ENCODE measurements at places on chromosomes 7 and 10.
A peak's percentile ranks its signal among the peaks of the same experiment; 100 is the strongest.

DNA sequence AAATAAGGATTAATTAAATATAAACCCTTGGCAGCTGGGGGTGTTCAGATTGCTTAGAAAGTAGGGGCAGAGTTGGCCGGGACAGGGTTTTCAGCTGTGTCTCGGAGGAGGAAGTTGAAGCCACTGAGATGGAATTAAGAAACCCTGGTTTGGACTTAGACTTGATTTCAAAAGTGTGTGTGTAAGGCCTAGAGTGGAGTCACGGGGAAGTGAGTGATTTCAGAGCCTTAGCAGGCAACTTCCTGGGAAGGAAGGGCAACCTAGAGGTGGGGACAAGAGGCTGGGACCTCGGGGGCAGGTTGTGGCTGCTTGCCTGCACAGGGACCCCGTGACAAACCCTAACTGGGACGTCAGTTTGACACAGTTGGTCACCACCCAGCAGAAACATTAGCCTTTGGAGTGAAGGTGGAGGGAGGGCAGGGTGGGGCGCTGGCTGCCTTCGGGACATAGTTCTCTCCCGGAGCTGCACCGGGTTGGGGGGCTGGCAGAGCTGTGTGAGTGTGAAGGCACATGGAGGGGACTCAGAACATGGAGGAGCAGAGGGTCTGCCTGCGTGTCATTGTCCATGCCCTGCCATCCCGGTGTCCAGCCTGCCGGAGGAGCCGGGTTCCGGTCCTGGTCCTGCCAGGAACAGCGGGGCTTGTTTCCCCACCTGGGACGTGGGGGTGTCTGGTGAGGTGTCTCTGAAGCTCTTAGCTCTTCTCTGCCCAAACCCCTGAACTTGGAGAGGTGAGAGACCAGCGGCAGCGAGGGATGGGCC, 1.8 kb downstream of the BRI3 start:
- peak; percentile 31 for DNase-seq

DNA sequence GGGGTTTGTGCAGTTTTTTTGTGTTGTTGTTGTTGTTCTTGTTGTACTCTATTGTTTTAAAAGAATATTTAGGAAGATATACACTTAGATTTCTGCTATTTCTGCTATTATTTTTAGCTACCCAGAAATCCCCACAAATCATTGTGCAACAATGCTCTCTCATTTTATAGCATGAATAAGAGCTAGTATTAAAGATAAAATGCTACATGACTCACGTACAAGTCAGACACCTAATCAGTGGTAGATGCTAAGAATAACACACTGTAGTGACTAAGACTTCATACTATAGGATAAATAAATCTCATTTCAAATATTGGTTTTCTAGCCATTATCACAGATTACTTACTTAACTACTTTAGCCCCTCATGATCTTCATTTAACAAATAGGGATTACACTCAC, 920.5 kb downstream of the KCNMA1 start:
- peak; percentile 67 for DNase-seq

GRCh38 chr10:128463991-128464760, 338.0 kb upstream of the MKI67 start:
- DNase-seq, result peak; percentile 13

GRCh38 chr7:149321978-149322541, 60.1 kb downstream of the ZNF783 start:
- peak; percentile 13 for DNase-seq

- no peak for DNase-seq
Observed at GRCh38 chr10:36457751-36458150, 667.6 kb upstream of the ANKRD30A start.

DNA sequence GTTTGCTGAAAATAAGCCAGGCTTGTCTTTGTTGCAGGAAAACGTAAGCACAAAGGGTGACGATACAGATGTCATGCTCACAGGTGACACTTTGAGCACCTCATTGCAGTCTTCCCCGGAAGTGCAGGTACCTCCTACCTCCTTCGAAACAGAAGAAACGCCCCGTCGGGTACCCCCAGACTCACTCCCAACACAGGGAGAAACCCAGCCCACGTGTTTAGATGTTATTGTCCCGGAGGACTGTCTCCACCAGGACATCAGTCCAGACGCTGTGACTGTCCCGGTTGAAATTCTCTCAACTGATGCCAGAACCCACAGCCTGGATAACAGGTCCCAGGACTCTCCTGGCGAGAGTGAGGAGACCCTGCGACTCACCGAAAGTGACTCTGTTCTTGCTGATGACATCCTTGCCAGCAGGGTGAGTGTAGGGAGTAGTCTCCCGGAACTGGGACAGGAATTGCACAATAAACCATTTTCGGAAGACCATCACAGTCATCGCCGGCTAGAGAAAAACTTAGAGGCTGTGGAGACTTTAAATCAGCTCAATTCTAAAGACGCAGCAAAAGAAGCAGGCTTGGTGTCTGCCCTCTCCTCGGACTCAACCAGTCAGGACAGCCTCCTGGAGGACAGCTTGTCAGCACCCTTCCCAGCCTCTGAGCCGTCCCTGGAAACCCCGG, 18.3 kb upstream of the BHLHA15 start:
- no peak for DNase-seq

DNA sequence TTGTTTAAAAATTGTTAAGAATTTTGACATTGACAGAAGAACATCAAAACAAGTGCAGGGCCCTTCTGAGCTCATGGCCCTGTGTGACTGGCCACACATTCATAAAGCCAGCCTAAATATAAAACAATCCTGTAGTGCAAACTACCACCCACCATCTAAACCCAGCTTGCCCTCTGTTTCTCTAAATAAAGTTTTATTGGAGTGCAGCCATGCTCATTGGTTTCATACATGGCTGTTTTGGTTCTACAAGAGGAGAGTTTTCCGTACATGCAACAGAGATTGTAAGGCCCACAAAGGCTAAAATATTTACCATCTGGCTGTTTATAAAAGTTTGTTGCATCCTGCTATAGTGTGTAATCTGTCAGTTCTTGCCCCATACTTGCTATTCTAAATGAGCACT, 54.6 kb upstream of the TRIM24 start:
- no peak for DNase-seq

GRCh38 chr7:105802604-105803428, 73.6 kb downstream of the ATXN7L1 start:
- no peak for DNase-seq

- peak; percentile 54 for DNase-seq
Observed at GRCh38 chr10:75019370-75019769, 92.1 kb upstream of the SAMD8 start.

- DNase-seq, result peak; percentile 94
Observed at GRCh38 chr10:19904202-19904661, 88.0 kb downstream of the PLXDC2 start.

- DNase-seq, result no peak
Observed at GRCh38 chr10:22244001-22244400, 26.2 kb upstream of the EBLN1 start.

DNA sequence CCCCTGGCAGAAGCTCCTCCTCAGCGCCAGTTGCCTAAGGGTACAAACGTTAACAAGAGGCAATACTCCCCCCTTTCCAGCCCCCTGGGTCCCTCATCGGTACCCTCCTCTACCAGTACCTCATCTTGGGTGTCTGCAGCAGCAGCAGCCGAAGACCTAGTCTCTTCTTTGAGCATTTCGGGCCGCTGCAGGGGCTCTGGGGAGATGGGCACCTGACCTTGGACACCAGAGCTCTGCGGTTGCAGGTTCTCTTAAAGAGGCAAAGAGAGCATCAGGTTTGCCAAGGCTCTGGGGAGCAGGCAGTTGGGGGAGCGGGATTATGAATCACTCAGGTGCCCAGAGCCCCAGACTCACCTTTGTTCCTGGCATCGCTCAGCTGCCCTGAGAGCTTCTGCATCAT, 3.5 kb downstream of the FBXL15 start:
- no peak for DNase-seq

DNA sequence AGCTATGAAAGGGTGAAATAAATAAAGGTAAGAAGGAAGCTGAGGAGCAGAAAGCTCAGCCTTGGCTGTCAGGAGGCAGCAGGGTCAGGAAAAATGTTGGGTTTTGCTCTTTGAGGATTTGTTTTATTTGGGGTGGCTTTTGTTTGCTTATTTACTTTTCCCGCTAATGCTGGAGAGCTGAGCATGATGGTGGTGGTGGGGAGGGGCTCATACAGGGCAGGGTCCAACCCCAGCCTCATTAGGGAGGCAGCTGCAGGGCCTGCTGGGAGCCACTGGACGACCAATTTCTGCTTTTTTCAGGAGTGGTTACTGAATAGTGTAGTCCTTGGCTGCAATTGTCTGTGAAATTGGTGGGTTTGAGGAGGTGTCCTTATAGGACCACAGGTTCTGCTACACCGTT, 36.3 kb downstream of the CCM2 start:
- no peak for DNase-seq

GRCh38 chr7:93055543-93056107, 62.2 kb downstream of the SAMD9 start:
- DNase-seq, result peak; percentile 60

- DNase-seq, result no peak
Observed at GRCh38 chr10:129973674-129974059, 9.6 kb upstream of the EBF3 start.

DNA sequence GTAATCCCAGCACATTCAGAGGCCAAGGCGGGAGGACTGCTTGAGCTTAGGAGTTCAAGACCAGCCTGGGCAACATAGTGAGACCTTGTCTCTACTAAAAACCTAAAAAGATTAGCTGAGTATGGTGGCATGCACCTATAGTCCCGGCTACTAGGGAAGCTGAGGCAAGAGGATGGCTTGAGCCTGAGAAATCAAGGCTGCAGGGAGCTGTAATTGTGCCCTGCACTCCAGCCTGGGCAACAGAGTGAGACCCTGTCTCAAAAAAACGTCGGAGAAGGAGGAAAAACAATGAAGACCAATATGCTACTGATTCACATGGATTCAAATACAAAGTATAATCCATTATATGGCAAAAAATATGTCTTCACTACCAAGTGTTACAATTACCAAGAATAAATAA, 13.6 kb downstream of the ZC3HAV1L start:
- no peak for DNase-seq

DNA sequence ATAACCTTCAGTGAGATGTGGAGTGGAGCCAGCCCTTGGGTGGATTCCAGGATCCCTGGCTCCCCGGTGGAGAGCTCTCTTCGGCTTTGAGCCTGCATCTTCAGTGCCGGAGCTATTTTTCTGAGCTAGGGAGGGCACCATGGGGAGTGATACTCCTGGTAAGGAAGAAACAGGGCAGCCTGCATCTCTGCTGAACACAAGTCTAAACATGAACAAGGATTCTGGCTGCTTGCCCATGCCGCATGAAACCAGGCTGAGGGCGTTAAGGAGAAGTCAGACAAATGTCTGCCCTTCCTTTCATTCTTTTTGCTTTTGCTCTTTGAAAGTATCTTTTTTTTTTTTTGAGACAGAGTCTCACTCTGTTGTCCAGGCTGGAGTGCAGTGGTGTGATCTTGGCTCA, 60.4 kb downstream of the EVX1 start:
- no peak for DNase-seq

GRCh38 chr7:36967387-36967786, 243.1 kb upstream of the AOAH start:
- DNase-seq, result peak; percentile 71

DNA sequence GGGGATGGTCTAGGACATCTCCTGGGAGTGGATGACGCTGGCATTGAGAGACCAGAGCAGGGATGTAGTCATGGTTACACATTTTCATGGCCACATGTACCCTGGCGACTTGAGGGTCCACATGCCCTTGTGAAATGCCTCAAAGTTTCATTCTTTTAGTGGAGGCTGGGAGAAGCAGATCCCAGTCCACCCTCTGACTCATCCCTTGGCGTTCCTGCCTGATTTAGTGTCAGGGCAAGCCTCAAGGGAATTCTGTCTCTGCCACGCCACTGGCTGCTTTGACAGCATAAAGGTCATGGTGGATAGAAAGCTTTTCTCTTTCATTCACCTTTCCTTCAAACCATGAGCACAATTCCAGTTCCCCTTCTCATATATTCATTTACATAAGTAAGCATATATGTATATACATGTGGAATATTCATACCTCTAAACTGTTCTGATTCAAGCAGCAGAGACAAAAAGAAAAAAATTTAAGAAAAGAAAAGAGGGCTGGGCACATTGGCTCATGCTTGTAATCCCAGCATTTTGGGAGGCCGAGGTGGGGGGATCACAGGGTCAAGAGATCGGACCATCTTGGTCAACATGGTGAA, 21.8 kb upstream of the KIF5B start:
- peak; percentile 50 for DNase-seq

- no peak for DNase-seq
Observed at GRCh38 chr10:26681076-26681475, 16.4 kb upstream of the PDSS1 start.

DNA sequence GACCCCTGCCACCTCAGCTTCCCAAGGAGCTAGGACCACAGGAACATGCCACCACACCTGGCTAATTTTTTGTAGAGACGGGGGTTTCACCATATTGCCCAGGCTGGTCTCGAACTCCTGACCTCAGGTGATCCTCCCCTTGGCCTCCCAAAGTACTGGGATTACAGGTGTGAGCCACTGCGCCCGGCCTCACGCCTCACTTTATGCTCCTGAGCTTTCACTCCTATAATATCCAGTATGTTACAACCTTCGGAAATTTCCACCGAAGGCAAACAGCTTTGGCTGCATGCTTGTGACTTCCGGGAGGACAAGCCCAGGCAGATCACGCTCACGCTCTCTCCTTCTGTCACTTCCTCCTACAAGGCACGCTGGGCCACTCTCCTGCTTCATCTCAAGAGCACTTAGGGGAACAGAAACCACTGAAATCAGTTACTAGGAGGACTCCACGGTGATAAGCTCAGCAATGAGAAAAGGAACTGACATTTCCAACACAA, 4.4 kb upstream of the MAD1L1 start:
- no peak for DNase-seq

DNA sequence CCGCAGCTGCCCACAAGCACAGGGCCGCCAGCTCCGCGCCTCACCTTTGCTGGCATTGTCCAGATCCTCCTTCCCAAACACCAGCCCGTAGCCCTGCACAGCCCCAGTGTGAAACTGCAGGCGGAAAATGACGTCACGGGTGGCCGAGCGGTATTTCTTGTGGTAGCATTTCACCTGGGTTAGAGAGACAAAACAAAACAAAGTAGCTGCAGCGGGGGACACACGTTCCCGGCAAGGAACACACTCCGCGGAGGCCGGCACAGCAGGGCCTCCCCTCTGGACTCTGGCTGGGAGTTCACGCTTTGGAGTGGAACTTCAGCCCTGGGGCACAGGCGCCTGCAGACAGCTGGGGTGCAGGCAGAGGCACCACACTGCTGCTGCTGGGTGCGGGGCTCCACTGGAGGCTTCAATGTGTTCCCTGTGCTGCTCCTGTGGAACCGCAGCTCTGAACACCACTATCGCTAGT, 181.1 kb downstream of the TNS3 start:
- no peak for DNase-seq

DNA sequence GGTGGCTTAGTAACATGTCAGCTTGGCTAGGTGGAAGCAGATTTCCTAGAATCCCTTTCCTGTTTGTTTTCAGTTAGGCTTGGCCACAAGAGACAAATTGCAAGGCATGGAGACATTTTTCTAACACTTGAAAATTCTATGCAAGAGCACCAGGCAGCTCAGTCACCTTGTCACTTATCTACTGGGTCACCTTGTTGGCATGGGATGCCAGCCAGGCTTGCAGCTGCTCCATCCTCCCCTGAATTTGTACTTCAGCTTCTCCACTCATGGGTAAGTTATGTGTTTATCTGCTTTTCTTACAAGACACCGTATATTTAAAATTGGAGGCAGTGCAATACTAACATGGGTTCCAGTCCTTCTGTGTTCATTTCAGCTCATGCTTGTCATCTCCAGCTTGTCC, 40.2 kb upstream of the CCSER2 start:
- DNase-seq, result no peak

- DNase-seq, result peak; percentile 63
Observed at GRCh38 chr10:101397140-101397539, 43.2 kb downstream of the BTRC start.

Data from astrocyte of the spinal cord (primary cell).